Stimulated activated CD4-positive, alpha-beta T cell treated with anti-CD3 and anti-CD28 coated beads, Interleukin-1b, Interleukin-23, amount 100 ng/mL, for 4 hours (primary cell): ENCODE measurements at places on chromosomes 4 and X.
A peak's percentile ranks its signal among the peaks of the same experiment; 100 is the strongest.

DNA sequence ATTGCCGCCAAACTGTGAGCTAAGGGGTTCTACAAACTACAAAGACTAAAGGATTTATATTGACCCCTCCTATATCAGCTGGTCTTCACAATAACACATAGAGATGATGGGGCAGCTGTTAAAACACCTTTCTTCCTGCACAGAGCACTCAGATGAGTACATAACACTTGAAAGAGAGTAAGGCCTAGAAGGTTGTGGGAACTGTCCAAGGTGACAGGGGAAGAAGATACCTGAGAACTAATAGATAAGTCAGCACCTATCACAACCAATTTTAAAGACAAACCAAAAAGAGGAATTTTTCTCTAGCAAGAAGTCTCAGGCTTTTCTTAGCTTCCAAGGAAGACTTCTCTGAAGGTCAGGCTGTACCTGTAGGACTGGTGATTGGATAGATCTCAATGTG, 19.1 kb upstream of the CXCL6 start:
- DNase-seq, result no peak

GRCh38 chr4:184395451-184395917, 78.9 kb downstream of the IRF2 start:
- no peak for DNase-seq

DNA sequence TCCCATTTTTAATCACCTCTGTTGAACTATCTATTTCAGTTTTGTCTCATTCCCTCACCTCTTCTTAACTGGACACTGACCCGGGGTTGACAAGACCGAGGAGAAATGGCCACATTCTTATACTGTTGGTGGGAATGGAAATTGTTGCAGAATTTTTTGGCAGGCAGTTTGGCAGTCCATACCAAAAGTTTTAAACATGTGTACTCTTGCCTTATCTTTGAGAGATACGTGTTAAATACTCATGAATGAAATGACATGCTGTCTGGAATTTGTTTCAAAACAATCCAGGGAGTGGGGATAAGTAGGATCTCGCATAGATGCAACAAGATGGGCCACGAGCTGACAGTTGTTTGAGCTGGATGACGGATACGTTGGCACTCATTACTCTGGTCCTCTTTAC, 12.1 kb downstream of the FGFBP1 start:
- no peak for DNase-seq

DNA sequence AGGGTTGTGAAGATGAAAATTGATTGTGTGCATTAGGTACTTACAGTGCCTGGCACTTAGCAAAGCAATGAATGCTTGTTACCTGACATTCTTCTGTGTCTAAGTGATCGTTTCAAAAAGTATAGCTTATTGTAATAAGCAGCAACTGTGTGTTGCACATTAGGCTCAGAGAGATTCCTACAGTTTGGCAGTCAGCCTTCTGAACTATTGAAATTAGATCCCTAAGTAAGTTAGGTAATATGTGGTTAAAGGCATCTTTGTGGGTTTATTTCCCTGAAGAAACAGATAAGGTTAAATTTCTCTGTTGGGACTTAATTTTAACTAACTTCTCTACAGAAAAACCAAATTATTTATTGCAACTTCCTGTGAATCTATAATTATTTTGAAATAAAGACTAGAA, 93.4 kb downstream of the REPS2 start:
- no peak for DNase-seq

DNA sequence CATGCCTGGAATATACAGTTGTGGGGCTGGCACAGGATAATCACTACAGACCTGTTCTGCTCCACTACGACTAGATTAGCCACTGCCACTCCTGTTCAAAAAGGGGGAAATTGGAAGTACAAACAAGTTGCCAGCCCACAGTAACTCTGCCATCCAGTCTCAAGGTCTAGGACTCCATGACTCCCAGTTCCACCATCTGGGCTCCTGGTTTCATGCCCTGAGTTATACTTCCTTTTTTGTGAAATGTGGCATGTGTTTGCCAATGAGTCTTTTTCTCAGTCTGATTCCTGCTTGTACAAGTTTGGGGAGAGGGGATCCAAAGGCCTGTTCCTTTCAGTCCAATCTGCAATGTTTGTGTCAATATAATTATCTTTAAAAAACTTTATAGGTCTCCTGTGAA, 1.0 kb upstream of the BLOC1S4 start:
- no peak for DNase-seq

DNA sequence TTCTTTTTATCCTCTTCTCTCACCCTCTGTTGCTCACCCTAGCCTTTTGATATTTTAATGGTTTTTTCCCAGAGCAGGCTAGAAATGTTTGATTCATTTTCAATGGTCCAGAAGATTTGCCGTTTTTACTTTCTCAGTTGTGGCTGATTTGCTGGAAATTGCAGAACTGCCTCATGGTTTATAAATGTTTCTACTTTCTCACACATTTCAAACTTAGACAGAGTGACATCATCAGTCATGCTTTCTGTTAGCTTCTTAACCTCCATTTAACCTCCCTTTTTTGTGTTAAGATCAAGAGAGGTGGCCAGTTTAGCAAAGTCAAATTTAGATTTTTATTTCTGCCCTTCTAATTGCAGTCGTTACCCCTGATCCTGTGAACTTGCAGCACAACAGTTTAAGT, 8.7 kb downstream of the RXFP1 start:
- DNase-seq, result no peak

- no peak for DNase-seq
These were observed 667.6 kb downstream of the PCDH18 start for GRCh38 chr4:136864604-136865185.

DNA sequence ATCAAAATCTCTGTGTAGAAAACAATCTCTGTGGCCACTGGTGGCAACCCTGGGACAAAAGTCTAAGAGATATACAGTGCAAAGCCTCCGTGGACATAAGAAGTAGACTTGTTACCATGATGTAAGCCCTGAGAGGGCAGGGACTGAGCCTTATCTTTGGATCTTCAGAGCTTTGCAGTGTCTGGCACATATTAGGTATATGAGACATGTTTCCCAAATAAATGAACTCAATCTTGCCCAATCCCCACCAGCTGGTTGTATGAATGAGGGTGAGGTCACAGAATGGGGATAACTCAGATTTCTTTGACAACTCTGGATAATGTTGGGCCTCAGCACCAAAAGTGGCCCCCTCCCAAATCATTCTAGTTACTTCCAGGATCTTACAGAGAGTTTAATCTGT, 511.4 kb upstream of the DIPK2B start:
- no peak for DNase-seq

DNA sequence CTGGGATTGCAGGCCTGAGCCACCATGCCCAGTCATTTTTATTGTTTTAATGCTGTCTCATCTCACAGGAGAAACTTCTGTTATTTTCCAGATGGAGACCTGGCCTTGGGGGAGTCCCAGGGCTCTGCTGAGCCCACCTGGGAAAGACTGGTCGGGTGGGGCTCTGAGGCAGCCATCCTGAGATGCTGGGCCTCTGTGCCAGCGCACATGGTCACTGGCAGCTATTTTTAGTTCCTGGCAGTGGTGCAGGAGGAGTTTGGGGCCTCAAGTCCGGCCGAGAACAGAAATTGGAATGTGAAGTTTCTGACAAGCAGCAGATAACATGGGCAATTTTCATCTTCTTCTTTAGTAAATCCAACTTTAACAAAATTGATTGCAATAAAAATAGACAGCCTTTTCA, 44.5 kb downstream of the SORCS2 start:
- no peak for DNase-seq

DNA sequence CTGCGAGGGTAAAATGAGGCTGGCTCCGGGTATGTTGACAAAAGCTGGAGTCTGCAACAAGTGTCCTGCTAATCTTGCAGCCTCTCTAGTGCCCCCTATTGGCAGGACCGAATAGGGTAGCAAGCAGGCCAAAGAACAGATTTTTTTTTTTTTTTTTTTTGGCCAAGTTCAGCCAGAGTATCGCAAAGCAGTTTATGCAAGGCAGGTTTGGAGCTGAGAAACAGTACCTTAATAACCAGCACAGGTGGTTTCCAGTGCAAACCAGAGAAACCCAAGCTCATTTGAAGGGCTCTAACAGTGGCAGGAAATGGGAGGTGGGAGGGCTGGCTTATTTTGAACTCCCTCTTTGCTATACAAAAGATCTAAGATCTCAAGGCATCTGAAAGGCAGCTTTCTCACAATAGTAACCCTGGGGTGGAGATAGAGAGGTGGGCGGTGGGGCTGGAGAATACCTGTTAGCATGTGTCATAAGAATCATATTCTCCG, 38.2 kb upstream of the OCIAD2 start:
- peak; percentile 17 for DNase-seq

DNA sequence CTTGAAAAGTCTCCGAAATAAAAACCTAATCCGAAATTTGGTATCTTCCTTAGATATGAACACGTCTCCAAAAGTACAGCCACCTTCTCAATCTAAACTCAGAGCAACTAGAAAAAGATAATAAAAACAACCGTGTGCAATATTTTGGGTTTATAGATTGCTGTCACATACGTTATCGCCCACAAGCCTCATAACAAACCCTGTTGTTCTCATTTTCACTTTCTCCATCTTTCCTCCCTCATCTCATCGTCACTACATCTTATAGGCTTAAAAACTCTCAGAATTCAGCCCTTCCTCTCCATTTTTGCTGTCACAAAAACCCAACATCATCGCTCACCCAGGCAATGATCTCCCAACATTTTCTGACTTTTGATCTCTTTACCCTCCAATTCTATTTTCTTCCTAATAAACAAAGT, 448 bp upstream of the SCFD2 start:
- no peak for DNase-seq

DNA sequence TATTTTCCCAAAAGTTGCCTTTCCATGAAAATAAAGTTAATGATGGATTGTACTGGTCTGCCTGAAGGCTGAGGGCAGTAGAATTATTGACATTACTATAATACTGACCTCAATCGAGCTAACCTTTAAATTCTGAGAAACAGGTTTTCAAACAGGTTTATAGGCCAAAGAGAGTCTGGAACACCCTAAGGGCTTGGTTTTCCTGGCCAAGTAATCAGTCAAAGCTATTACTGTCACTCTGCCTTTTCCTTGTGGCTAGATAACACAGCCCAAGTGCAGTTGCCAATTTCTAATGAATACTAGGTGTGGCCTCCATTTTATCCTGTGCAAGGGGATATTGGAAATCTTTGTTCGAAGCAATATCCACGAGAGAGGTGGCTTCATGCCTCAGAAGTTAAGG, 75.2 kb downstream of the INTS12 start:
- no peak for DNase-seq

DNA sequence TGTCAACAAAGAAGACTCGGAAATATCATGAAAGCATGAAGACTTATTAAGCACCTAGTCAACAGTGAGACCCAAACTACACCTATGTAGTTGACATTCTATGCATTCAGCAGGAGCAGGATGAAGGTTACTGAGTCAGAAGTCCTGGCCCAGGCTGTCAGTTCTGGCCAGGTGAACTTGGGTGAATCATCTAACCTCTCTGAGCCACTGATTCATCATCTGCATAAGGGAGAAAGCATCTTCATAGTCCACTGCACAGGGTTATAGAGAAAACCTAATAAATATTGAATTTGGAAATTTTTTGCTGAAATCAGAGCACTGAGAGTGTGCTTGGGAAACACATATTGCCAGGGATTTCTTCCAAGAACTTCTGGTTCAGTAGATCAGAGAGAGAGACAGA, 296.0 kb upstream of the SFRP2 start:
- DNase-seq, result no peak

DNA sequence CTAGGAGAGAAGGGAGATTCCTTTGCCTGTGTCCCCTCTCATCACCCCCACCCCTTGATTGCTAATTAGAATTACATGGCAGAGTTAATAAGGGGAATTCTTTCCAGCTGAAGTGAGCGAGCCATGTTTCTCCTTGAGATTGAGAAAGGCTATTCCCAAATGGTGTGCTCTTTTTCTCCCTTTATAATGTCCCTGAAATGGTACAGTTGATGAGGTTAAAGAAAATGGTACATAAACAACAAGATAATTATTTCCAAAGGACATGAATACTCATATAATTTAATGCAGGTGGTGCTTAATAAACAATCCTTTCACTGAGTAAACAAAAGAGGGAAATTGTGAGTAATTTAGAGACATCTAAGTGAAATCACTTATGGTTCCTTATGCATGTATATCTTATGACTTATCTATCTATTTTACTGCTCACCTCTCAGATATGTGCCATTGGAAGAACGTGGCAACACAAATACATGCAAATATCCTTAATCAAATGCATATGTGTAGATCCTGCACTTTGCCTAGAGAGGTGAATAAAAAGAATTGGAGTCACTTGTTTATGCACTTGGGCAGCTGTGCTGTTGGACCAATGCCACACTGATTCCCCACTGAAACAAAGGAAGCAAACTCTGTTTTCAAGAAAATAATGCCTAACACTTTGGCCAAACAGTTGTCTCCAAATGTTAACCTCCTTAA, 106.6 kb upstream of the WDR44 start:
- no peak for DNase-seq

- DNase-seq, result no peak
These were observed 82.1 kb downstream of the NAT8L start for GRCh38 chr4:2141022-2141761.

DNA sequence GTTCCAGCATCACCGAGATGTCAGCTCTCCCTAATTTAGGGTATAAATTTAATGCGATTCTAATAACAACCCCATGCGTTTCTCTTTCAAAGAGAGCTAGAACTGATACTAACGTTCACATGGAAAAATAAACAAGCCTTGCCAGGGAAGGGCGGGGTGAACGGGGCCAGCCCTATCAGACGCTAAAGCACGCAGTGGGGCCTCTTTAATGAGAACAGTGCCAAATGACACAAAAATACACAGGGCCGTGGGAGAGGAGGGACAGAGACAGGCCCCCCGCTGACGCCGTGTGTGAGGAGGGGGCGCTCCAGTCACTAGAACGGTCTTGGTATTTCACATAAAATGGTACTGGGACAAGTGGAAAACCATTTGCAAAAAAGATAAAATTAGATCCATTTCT, 21.3 kb upstream of the ADRA2C start:
- DNase-seq, result no peak
